Chondrocyte (in vitro differentiated cells): ENCODE measurements at places on chromosomes 5 and 9. TPM values are rescaled to one million over a fixed set of nuclear protein-coding genes. Genes with fewer than 3 reads are reported as not detected.

LPAR1 gene
- 33.5 to 35.4 TPM (median 34.0 TPM) in 3 replicates for total RNA-seq

- H3K36me3 ChIP-seq: no peaks in the 10 kb centered on the region
- H3K27me3 ChIP-seq: peaks cover 40% of the 10 kb centered on the region
Measured at GRCh38 chr5:141713616-141714309, 31.7 kb upstream of the ARAP3 start.

- no peak overlapping the region for H3K27ac ChIP-seq
- no peaks in the 10 kb centered on the region for H3K27me3 ChIP-seq
- no peaks in the 10 kb centered on the region for H3K36me3 ChIP-seq
- peaks cover 46% of the 10 kb centered on the region for H3K4me1 ChIP-seq
- no peak overlapping the region for H3K4me3 ChIP-seq
Measured at GRCh38 chr5:54905942-54906537, 79.4 kb downstream of the ESM1 start.

DNA sequence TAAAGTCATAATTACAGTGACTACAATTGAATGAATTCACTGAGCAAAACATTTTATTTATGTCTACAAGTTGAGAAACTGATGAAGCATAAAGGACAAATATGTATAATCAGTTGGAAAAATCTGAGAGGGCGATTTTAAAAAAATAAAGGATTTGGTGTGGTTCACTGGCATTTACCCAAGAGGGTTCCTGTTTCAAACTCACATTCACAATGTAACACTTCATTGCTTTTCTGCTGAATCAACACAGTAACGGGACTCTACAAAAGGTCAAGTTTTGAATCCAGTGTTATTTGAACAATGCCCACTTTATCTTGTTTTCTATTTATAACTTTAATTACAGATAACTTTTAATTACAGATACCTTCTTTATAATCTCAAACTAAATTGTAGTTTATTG is 138.6 kb downstream of the NUDT12 start:
- no peaks in the 10 kb centered on the region for H3K27me3 ChIP-seq
- H3K27ac ChIP-seq: peak overlapping the region; percentile 77
- H3K4me1 ChIP-seq: peaks cover 58% of the 10 kb centered on the region
- H3K36me3 ChIP-seq: no peaks in the 10 kb centered on the region
- H3K4me3 ChIP-seq: no peak overlapping the region

DNA sequence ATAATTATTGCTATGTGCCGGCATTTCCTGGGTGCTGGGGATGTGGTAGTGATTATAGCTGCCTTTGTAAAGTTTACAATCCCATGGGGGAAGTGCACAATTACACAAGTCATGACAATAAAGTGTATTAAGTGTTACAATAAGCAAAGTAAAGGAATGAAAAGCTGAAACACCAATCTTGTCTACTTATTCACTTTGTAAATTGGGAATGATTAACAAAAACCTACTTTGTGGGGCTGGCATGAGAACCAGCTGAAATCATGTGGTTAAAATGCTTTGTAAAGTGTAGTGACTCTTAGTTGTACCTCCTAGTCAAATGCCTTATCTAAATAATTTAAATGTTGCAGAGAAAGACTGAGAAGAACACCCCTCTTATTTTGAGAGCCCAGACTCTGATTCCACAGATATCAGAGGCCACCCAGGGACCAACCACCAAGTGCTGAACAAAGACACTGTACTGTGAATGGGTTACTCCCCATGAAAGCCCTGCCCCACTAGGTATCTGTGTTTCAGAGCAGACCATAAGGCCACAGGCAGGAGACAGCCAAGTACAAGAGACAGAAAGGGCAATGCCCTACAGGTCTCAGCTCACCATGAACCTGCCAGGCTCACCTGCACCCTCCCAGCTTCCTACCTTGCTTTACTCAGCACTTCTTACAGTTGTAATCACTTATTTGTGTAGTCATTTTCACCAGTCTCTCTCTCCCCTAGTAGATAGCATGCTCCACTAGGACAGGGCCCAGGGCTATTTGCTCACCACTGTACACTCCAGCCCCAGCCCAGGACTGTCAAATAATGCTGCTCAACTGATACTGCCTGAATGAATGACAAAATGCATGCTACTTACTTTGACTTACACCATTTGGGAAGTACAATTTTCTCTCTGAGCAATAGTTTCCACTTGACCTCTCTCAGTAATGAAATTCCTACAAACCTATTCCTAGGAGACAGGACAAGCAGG is 101.6 kb upstream of the APC start:
- H3K27me3 ChIP-seq: peaks cover under 1% of the 10 kb centered on the region
- no peak overlapping the region for H3K27ac ChIP-seq
- H3K4me3 ChIP-seq: no peak overlapping the region
- H3K36me3 ChIP-seq: no peaks in the 10 kb centered on the region
- H3K4me1 ChIP-seq: peaks cover 16% of the 10 kb centered on the region

DNA sequence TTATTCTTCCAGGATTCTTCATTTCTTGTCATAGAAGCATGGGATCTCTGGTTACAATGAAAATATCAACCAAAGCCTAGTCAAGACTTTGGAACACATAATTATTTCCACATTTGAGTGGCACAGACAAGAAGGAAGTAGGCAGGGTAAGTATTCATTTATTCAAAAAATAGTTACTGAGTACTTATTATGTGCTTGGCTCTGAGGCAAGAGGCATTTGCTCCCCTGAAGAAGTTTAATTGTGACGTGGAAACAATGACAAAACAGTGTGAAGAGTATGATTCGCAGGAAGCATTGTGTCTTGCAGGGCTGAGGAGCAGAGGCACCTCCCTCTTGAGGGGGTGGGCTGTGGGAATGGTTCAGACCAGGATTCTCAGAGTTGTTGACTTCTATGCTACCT is 45.0 kb upstream of the TNFSF15 start:
- no peaks in the 10 kb centered on the region for H3K36me3 ChIP-seq
- peaks cover 48% of the 10 kb centered on the region for H3K4me1 ChIP-seq
- DNase-seq: no peak
- no peak overlapping the region for H3K4me3 ChIP-seq
